ENCODE measurements at places on chromosomes 7 and 10.

- no peak for DNase-seq
Measured at GRCh38 chr10:69901022-69901421, 99.3 kb downstream of the COL13A1 start.

- DNase-seq = no peak
Measured at GRCh38 chr7:23275912-23276311, 23.2 kb upstream of the MALSU1 start.

GRCh38 chr7:2530071-2530987 is 10.8 kb downstream of the LFNG start:
- DNase-seq = no peak

GRCh38 chr7:70634610-70635068 is 497.3 kb upstream of the GALNT17 start:
- DNase-seq = no peak

DNA sequence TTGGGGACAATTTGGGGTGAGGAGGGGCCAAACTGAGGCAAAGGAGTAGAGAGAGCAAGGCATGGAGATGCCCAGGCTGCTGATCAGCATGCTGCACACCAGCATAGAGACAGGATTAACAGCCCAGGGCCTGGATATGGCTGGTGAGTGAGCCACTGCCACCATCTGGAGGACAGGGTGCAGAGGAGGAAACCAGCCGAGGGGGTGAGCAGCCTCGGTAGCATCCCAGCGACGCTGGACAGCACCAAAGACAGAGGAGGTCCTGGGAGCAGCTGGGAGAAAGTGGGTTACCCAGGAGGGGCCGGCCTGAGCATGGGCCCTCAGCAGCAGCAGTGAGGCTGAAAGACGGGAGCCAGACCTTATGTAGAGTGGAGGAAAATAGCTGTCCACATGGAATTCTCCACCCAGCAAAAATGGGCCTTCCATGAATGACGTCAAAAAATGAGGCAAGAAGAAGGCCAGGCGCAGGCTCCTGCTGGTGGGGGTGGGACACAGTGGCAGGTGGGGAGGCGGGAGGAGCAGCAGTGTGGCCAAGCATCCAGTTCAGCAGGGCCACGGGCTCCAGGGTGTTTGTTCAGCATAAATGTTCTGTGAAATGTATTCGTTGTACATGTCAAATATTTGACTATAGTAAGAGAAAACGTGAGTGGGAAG is 16.7 kb downstream of the RET start:
- DNase-seq = no peak

DNA sequence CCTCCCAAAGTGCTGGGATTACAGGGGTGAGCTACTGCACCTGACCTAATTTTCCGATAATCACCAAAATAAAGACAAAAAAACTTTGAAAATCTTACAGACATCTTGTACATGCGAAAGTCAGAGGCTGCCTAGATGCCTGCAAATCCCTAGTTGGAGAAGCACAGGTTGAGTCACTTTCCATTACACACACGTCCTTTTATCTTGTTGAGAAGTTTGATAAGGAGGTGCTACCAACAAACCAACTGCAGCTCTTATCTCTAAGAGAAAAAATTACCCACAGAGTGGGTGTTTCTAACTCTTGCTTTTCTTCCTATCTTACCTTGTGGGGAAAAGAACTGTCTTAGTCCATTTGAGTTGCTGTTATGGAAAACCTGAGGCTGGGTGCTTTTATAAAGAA is 589.8 kb downstream of the GALNT17 start:
- DNase-seq = no peak

- no peak for DNase-seq
Measured at GRCh38 chr10:89426230-89426868, 12.0 kb downstream of the IFIT5 start.

- no peak for DNase-seq
Measured at GRCh38 chr10:78868861-78869260, 199.9 kb upstream of the ZMIZ1 start.

- DNase-seq = no peak
Measured at GRCh38 chr7:70539205-70539604, 592.7 kb upstream of the GALNT17 start.

DNA sequence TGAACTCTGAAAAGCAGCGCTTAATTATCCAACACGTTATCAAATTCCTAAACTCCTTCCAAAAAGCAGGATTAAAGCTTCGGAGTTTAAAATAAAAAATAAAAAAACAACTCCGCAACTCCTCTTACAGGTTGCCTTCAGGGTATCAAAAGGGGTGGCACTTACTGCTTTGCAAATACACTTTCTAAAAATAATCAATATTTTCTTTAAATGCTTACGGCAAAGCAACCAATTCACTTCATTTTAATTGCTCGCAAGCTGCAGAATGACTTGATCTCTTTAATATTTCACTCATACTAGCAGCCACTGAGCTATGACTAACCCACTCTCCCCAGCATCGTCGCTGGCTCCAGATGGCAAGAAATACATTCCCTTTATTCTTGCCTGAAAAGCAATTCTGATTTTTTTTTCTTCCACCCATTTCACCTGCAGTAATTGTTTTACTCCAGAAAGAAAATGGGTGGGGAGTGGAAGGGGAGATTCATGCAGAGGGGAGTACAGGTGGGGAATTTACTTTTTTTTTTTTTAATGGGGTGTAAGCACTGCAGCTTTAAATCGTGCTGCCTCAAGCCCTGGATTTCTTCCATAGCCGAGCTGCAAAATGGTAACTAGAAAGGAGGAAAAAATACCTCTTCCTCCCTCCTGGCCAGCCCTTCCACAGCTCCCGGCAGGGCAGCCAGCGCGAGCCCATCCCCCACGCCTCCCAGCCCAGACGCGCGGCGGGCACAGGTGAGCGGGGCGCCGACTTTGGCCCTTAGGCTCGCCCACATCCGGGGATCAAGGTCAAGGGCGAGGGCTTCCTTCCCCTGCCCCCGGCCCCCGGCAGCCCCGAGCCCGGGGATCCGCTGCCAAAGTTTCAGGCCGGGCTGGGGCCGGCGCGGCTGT is 54.2 kb upstream of the FHIP2A start:
- no peak for DNase-seq

- no peak for DNase-seq
Measured at GRCh38 chr7:125391921-125392320, 462.3 kb upstream of the POT1 start.

- no peak for DNase-seq
Measured at GRCh38 chr7:22712999-22713398, 14.0 kb upstream of the IL6 start.

DNA sequence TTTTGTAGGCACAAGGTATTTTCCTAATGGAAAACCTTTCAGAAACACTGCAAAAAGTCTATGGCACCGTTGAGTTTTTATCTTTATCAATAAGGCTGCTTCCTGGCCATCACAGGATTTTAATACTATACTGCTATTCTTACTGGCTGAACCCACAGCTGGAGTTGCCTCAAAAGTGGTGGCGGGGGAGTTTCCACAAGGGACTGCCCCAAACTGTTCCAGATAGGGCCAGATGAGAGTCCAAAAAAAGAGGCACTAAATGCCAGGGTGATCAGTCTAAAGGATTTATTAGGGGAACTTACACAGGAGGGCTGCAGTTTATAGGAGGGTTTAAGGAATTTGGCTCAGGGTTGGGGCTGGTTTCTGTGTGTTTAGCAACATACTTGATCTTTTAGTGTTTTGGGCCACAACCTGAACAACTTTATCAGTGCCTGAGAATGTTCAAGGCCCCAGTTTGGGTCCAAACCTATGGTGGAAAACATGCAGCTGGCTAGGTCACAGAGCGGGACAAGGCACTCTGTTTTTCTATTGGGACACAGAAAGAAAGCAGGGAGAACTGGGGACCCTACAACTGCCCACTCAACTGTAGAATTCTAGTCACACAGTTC is 41.4 kb downstream of the STAM start:
- no peak for DNase-seq

- DNase-seq = no peak
Measured at GRCh38 chr10:11285171-11285570, 267.5 kb downstream of the CELF2 start.

- no peak for DNase-seq
Measured at GRCh38 chr7:113268757-113269156, 150.4 kb upstream of the SMIM30 start.

- no peak for DNase-seq
Measured at GRCh38 chr7:142383841-142384492, 126.1 kb upstream of the PRSS58 start.

DNA sequence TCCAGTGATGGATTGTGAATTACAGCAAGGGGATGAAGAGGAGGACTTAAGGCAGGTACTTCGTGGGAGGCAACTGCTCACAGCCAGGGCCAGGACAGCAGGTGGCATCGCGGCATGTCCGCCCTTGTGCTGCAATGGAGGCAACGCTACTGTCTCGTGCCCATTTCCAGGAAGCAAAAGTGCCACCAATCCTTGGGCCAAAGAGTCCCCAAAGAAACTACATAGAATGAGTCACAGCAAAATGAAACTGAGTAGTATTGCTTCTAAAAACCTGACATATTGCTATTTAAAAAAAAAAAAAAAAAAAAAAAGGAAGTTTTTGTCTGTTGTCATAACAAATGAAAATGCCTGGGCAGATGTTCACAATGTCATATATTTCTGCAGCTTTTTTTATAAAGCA is 46.6 kb downstream of the RSU1 start:
- no peak for DNase-seq

- no peak for DNase-seq
Measured at GRCh38 chr10:56632537-56632936, 271.5 kb upstream of the ZWINT start.

DNA sequence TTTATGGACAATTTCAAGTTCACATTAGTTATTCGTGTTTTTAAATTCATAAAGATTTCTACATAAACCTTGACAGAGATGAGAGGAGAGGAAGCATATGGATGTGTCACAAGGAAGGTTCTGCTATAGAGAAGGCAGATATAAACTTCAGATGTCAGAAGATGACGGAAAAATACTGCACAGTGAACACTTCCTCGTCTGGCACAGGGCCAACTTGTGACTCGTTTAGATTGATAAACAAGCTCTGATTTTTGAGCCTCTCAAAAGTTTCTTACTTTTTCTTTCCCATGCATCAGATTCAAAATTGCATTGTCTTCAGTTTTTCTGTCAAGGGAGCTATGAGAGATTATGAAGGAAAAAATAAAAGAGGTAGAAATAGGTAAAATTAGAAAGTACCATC is 156.4 kb upstream of the MINDY3 start:
- no peak for DNase-seq

DNA sequence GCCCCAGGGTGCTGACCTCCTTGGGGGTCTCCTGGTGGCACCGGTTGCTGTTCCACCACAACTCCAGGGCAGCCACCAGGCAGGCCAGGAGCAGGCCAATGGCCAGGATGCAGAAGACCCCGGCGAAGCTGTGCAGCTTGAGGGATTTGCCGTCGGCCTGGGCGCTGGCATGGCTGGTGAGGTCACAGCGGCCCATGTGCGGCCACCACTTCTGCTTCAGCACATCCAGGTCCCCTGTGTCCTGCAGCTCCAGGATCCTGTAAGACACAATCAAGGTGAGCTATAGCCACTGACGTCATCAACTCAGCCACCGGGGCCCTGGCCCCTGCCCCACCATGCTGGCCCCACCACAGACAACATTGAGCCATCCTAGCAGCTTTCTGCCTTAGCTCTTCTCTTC is 753.2 kb downstream of the GRID1 start:
- no peak for DNase-seq

DNA sequence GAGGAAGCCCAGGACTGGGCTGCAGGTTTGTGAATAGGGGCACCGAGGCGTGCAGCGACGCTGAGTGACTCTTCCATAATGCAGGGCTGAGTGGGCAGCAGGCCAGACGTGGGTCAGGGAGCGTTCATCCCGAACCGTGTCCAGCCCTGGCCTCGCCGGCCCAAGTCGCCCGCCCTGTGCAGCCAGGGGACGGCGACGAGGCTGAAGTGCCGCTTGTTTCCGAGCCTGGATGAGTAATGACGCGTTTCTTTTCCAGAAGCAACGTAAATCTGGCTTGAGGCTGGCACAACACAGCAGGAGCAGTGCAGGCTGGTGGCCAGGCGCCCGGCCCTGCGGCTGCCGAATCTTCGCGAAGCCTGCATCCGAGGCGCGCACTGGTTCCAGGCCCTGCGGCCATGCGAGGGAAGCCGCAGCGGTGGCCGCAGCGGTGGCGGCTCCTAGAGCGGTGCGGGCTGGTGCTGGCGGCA is 74.0 kb upstream of the SEC61G start:
- DNase-seq = no peak

GRCh38 chr7:151736403-151736909 is 140.5 kb downstream of the PRKAG2 start:
- DNase-seq = no peak

DNA sequence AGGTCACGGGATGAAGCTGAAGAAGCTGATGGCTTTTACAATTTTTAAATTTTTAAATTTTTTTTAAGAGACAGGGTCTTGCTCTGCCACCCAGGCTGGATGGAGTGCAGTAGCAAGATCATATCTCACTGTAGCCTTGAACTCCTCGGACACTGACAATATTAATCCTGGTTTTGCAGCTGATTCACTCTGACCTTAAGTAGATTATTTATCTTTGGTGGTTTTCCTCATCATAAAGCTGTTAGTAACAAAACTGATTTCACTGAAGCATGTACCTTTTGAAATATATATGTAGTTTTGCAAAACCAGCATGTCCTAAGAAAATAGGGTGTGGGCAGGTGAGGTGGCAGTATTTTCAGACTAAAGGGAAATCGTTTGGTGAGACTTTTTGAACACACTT is 56.0 kb downstream of the DYNC2I1 start:
- DNase-seq = no peak

- DNase-seq = no peak
Measured at GRCh38 chr7:42105554-42106358, 131.3 kb downstream of the GLI3 start.

GRCh38 chr10:90813594-90814365 is 44.1 kb downstream of the HTR7 start:
- DNase-seq = no peak

GRCh38 chr10:29534590-29534989 is 100.2 kb downstream of the SVIL start:
- DNase-seq = no peak

- no peak for DNase-seq
Measured at GRCh38 chr10:58436071-58436470, 50.9 kb downstream of the TFAM start.

DNA sequence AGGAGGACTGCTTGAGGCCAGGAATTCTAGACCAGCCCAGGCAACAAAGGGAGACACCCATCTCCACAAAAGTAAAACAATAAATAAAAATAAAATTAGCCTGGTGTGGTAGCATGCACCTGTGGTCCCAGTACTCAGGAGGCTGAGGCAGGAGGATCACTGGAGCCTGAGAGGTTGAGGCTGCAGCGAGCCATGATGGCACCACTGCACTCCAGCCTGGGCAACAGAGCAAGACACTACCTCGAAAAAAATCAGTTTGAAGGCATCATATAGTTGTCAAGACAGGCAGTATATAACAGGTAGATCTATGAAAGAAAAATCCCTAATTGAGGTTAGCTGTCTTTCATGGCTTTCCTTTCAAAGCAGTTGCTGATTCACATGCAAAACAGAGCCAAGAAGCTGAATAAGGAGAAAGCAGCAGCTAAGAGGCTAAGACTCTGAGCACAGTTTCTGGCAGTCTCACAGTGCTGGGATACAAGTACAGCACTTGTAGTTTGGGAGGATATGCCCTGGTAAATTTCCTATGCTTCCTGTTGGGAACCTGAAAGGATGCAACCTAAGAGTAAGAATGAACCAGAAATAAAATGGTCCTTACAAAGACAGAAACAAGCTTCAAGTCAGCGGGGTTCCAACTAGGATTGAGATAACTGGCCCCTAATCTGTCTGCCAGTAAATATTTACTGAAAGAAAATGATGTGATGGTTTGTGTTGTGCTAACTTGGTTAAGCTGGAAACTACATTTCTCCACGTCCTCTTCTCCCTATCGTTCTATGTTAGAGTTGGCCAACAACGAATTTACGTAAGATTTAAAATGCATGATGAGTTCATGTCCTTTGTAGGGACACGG is 368.5 kb upstream of the HPS1 start:
- no peak for DNase-seq
